Effector memory CD4-positive, alpha-beta T cell (primary cell): ENCODE measurements at places on chromosomes 6 and 20.

- DNase-seq = no peak
Observed at GRCh38 chr20:40565001-40565681, 123.9 kb downstream of the MAFB start.

GRCh38 chr6:6631534-6632276 is 43.2 kb downstream of the LY86 start:
- DNase-seq = no peak

- no peak for DNase-seq
Observed at GRCh38 chr6:104527761-104528415, 331.8 kb downstream of the HACE1 start.

DNA sequence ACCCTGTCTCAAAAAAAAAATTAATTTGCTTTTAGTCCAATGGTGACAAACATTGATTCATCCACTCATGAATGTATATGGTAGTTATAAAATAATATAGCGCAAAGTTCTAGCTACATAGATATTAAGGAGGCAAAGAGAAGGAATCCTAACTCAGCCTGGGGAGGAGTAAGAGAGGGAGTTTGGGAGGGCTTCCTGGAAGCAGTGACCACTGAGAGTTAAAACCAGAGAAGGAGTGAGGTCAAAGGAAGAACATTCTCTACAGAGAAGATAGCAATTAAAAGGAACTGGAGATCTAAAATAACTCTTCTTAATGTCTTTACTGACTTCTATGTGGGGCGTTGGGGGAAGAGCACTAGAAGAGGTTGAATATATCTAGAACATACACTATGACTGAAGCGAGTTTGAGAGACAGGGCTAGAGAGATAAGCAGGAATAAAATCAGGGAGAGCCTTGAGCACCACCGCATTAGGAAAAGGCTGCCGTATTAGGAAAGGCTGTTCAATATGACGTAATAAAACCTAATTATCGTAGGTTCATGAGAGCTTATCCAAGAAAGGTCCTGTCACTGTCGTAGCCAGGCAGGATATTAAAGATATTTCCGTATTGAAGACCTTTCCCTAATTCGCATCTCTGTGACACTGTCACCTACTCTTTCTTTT is 81.8 kb upstream of the CNKSR3 start:
- no peak for DNase-seq

DNA sequence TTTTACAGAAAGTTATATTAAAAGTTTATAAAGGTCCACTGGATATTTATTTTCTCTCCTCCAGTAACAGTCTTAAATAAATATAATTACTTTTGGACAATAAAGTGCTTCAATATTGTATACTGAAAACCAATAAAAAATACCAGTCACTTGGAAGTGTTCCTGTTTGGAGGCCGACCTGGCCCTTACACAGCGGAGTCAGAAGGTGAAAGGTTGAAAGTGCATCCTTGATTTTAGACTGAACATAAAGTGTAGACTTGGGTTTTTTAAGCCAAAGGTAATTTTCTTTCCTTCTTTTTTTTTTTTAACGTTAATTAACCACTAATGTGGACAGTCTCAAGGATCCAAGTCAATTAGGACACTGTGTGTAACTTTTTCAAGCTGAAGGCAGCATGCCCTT is 152.3 kb upstream of the TBX18 start:
- DNase-seq = no peak

- no peak for DNase-seq
Observed at GRCh38 chr6:17485181-17485580, 91.8 kb downstream of the CAP2 start.

- no peak for DNase-seq
Observed at GRCh38 chr6:35230498-35230897, 16.7 kb downstream of the SCUBE3 start.

GRCh38 chr6:153778216-153778615 is 260.8 kb upstream of the OPRM1 start:
- no peak for DNase-seq

- no peak for DNase-seq
Observed at GRCh38 chr6:89067796-89068195, 12.8 kb upstream of the PNRC1 start.

DNA sequence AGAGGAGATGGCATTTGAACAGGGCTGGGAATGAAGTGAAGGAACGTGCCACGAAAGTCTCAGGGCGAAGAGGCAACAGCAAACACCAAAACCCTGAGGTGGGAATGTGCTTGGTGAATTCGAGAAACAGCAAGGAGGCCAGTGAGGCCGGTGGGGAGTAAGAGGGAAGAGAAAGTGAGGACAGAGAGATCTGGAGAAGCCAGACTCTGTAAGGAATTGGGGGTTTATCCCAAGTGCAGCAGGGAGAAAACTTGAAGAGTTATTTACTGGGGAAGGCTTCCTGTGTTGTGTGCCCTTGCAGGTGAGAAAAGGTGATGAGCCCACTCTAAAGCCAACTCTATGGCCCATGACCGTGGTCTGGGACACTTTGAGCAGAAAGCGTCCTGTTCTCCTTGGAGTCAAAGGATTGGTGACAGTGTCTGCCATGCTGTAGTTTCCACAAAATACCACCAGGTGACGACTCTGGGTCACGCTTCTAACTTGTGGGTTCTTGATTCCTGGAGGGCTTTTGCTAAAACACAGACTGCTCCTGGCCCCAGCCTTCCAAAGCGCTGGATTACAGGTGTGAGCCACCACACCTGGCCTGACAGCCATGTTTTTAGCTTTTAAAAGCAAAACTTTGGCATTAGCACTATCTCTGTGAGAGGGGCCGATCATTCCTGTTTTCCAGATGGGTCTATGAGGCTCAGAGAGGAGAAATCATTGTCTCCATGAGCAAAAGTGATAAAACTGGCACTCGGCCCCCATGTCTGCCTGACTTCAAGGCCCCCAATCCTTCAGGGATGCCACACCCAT is 18.0 kb upstream of the CSNK2A1 start:
- DNase-seq = no peak

GRCh38 chr6:86775893-86776292 is 161.4 kb upstream of the HTR1E start:
- DNase-seq = no peak

GRCh38 chr6:142627474-142627873 is 317.5 kb downstream of the HIVEP2 start:
- no peak for DNase-seq

DNA sequence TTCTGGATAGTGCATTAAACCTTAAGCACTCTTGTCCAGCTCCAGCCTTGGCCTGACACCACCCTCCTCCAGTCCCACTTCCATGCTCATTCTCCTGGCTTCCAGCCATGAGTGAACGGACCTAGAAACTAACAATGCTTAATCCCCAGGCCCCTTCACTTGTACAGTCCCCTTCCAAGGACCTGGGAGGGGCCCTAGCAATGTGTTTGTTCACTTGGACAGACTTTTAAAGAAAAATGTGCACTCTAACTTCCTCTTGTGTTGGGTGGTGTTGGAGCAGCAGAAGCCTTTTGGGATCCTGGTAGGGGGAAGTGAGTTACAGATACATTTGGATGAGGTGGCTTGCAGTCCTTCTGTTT is 48.9 kb upstream of the CCN6 start:
- DNase-seq = no peak

DNA sequence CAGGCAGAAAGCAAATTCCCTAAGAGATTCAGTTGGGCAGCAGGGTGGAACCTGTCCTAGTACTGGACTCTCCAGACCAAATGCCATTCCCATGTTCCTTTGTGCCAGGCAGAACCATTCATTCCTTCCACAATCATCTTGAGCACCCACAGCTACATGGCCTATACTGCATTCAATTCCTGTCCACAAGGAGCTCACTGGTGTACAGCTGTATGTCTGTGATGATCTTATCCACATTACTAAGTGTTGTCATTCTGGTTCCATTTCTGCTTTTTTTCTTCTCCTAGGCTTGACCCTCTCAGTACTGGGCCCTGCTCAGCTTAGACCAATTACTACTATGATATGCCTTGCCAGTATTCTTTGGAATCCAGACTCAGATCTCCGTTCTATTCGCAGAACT is 27.5 kb downstream of the MAN1A1 start:
- no peak for DNase-seq

DNA sequence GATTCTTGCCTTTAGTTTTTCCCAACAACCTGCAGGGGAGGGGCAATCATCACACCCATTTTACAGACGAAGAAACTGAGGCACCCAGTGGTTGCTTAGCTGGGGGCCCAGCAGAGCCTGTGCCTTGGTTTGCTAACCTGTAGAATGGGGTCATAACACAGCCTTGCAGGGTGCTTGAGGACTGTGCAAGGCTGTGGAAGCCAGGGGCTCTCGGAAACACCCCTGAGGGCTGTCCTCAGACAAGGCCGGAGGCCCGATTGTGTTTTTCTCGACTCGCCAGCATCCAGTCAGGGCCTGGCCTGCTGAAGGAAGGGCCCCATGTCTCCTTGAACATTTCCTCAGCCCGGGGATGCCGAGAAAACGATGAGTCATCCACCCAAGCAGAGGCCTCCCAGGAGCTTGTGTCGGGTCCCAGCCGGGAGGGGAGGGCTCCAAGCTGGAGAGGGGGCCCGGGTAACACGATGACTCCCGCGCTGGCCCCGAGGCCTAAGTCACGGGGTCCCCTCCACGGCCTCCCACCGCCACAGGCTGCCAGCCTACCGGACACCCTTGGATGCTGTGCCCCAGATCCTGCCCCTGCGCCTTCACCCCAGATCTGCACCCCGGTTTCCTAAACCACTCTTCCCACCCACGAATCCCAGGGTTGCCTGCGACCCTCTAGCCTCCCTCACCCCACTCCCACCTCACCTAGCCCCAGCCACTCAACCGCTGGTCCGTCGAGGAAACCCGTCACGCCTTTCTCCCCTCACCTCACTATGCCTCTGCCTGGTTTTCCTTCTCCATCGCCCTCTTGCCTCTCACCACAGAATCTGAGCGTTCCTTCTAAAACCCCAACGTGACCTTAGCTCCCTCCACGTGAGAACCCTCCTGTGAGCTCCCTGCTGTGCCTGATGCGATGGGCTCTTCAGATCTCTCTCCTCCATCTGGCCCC is 10.6 kb downstream of the NOL4L start:
- no peak for DNase-seq
